ENCODE measurements at places on chromosomes 13 and 19.

DNA sequence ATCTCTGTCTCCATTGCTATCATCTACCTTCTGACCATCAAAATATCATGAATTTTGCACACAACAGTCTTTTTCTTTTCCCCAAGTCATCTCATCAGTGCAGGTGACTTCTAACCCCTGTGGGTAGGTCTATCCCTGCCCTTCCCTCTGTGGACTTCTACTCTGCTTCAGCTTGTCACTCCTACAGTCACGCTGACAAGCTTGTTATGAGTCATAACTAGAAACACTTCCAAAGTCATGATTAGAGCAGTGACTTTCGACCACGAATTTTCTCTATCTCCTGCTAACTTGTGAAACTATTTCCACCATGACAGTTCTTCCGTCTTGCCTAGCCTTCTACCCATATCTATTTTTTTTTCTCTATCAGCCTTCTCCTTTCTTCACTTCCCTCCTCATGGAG is 343.7 kb upstream of the ARGLU1 start:
- no peak for DNase-seq

DNA sequence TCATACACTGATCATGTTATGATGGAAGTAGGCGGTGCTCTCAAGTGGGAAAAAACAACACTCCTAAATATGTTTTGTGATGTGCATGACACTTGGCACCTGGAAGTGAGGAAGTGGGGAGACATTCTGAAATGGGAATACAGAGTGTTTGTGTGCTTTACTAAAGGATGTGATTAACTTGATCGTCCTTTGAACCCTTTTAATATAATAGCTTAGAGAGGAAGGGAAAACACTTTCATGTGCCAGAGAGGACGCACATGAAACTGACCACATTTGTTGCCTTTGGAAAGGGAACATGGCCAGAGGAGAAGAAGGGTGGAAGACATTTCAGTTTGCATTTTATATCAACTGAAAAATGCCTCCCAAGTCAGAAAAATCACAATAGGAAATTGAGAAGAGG is 31.4 kb downstream of the SMAD9 start:
- no peak for DNase-seq

GRCh38 chr19:49870309-49870901 is 3.0 kb upstream of the PNKP start:
- DNase-seq = no peak

- DNase-seq = no peak
Observed at GRCh38 chr19:34808566-34808965, 35.6 kb upstream of the ZNF599 start.

DNA sequence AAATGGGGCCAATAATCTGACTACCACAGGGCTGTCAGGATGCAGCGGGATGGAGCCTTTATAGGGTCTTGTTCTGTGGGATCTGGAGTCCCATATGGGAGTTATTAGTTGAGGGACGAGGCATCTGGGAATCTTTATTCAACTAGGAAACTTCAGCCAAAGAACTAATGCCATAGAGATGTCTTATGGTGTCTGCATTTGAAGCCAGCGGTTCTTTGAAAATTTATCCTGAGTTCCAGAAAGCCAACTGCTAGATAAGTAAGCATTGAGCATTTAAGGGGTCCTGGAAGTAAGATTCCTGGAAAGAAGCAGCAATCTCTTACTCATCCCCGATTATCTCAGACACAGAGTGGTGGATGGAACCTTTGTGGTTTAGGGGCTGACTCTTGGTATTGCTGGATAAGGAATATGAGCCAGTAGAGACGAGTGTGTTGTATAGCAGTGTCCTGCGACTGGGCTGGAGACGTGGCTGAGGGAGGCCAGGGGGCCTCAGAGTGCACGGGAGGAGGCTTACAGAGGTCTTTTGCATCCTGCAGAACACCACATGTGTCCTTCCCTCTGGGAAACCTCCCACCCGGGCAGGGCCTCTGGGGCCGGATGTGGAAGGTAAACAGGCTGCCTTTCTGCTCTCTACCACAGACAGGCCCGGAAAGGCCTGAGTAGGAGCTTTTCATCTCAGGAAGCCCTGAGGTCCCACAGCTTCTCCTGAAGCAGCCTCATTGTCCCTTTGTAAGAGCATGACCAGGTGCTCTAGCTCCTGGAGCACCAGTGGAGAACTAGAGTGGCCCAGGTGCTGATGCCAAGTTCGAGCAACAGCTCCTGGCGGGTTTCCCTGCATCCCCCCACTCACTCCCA is 28.8 kb downstream of the ACTN4 start:
- no peak for DNase-seq

DNA sequence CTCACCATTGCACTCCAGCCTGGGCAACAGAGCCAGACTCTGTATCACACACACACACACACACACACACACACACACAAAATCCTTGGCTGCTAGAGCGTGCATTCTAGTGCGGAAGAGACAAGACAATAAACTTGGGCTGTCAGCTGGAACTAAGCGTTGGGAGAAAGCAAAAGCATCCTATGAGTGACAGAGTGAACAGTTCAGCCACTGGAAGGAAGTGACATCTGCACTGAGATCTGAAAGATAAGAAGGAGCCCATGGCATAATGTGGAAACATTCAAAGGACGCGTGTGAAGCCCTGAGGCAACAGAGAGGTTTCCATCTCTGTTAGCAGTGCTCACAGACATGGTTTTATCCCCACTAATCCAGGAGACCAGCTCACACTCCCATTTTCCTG is 3.5 kb upstream of the SLC1A5 start:
- no peak for DNase-seq
